NCI-H2107 (cell line): ENCODE measurements at places on chromosomes 11 and 22.
A peak's percentile ranks its signal among the peaks of the same experiment; 100 is the strongest.

GRCh38 chr11:29027436-29027835 is 919.2 kb downstream of the METTL15 start:
- no peak for DNase-seq

DNA sequence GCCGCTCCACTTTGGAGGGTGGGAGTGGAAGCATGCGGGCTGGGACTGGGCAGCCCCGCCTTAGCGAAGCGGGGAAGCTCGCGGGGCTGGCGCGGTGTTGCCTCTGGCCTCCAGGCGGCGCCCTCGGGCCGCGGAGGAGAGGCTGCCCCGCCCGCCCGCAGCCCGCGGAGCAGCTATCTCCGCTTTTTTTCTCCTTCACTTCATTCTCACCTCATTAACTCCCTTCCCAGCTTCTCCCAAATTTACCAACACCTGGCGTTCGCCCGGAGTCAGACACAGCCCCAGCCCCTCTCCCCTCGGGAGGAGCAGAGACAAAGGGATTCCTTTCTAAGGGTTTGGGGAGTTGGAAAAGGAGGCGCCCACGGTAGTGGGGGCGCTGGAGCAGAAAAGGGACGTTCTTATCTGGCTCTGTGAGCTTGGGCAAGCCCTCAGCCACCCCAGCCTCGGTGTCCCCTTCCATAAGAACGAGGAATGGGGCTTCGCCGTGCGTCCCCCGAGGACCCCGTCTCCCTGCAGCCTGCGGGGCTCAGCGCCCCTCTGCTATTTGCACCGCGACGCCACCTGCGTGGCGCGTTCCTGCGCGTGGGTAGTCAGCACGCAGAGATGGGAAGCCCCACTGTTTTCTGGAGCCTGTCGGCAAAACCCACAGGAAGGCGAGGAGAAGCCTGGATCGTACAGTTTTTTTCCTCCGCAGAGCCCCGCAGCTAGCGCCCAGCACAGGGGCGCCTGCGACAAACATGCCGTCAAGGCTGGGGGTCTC is 1.5 kb upstream of the WNT11 start:
- DNase-seq: peak; percentile 61

DNA sequence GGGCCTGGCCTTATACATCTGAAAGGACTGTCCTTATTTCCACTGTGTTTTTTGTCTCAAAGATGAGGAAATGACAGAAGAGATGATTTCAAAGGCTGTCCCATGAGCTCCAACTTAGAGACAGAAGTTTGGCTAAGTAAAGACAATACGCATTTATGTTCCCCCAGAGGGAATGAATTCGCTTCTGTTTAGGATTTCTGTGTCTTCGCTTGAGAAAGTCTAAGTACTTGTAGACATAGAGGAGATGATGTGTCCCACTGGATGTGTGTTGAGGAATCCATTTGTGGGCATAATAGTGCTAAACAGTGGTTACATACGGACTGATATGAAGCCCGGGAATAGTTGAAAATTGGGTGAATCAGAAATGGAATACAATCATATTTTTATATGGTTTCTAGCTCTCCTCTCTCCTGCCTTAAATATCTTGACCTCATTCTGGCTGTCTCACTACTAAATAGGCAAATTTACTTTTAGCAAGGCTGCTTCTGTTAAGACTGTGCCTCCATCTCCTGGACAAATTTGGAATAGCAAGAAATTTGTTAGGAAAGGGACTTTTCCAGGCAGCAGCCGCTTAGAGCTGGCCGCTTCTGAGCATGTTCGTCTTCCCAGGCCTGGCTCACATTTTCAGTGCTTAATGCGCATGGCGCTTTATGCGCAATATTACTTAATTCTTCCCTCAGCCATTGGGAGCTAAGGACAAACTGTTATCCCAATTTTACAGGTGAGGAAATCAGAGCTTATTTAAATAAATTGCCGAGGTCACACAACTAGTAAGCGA is 1.9 kb upstream of the PEX26 start:
- DNase-seq: peak; percentile 54

- DNase-seq: no peak
These were observed 8.3 kb downstream of the TBC1D22A start for GRCh38 chr22:46770726-46771125.

DNA sequence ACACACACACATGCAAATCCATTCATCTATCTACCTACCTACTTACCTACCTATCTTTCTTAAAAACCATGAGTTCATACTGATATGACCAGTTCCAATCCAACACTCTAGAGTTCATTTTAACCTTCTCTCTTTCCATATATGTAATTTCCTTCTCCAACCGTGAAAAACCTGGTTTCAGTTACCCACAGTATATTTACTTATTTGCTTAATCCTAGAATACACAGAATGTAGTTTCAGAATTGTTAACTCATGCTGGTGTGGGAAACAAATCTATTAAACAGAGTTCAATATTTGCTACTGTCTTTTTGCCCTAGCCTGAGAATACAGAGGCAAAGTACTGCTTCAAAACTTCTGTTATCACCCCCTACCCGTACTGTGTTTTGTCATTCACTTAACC is 101.3 kb downstream of the RRM1 start:
- no peak for DNase-seq

DNA sequence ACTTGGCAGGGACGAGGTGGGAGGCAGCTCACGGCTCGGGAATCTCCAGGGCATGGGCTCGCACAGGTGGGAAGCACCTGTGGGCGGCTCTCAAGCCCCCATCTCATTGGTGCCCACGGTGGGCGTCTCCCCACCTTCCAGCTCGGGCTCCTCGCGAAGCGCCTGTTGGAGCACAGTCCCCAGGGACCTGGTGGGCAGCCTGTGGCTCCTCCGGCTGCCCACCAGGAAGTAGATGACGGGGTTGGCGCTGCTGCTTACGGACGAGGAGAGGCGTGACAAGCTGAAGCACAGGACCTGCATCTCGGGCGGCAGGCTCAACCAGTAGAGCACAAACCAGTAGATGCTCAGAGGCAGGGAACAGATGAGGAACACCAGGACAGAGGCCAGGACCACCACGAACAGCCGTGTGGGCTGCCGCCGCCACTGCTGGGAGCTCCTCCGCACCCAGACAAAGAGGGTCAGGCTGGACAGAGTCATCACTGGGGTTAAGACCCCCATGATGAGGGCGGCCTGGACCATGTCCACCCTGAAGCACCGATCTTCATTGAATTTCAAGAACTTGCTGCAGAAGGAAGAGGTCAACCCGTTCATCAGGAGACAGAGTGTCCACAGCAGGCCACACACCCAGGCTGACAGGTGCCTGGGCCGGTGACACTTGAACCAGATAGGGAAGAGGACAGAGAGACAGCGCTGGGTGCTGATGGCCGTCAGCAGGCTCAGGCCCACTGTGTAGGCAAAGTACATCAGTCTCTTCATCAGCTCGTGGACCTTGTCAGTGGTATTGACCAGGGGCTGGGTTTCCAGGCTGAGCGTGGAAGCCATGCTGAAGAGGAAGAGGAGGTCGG is 633 bp downstream of the MRGPRD start:
- no peak for DNase-seq

DNA sequence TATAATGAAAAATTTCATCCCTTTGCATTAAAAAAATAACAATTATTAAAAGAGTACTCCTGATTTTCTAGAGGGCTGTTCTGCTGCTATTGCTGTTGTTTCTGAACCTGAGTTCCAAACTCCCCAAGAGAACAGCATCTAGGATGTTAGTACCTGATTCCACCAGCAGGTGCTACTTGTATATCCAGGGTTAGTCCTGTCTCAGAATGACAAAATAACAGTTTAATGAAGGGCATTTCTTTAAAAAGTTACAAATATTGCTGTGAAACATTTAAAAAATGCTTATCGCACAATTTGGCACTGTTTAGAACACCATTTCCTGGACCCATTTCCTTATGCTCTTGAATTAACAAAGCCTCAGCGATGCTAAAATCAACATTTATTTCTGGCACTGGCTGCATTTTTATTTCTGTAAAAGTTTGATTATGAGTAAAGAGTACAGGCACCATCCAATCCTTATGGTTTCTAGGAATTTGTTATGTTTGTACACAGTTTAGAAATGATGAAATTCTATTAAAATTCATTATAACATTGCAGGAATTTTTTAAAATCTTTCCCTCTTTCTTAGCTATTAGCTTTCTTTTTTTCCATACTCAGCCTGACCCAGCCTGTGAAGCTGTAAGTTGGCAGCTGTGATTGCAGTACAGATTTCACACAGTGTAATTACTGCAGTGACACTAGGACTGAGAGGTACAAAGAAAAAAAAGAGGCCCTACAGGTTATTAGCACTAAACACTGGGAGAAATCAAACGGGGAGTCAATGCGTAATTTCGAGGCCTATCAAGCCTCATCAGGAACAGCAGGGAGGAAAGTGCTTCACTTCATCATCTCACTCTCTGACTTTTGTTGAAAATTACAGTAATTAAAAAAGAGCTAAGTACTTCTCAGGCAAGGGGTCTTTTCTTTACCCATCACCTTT is 208.8 kb downstream of the DCDC1 start:
- DNase-seq: no peak

DNA sequence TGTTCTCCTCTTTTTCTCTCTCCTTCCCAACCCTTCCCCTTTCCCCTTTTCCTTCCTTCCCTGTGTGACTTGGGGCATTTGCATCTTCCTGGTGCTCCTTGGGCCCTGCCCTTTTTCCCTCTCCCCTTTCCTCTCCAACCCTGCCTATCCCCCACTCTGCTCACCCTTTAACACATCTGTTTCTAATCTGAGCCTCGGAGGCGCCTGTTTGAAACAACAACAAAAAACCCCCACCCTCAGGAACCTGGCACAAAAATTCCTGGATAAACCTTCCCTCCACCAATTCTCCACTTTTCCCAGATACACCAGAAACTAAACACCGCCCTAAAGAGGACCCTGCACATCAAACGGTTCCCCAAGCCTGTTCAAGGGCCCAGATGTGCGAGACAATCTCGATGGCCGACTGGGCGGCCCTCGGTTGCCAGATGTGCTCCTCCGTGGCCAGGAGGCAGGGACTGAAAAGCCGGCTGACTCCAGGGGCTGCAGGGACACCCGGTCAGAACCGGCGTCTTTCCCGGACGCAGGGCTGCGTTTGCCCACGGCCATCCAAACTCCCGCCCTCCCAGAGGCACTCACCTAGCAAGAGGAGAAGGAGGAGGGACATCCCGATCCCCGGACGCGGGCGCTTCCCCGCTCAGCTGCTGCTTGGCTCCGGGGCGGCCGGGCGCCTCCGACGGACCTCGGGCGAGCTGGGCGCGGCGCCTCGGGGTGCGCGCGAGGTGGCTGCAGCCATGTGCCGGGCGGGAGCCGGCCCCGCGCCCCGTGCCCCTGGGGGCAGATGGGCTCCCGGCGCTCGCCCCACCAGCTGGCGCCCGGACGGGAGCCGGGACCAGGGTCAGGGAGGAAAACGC is 486 bp downstream of the CLMP start:
- no peak for DNase-seq

DNA sequence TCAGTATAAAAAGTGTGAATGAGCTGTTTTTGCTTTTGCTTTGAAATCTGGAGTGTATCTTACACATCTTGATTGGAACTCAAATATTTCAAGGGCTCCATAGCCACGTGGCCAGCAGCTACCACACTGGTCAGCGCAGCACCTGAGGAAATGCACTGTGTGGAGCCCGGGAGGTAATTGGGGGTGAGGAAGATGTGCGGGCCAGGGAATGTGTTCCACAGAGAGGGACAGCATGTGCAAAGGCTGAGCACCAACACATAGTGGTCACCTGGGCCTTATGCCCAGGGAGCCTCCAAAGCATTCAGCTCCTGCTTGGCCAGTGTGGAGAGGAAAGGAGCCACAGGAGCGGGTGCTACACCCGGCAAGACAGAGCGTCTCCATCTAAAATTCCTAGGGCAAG is 20.8 kb downstream of the RELT start:
- no peak for DNase-seq

DNA sequence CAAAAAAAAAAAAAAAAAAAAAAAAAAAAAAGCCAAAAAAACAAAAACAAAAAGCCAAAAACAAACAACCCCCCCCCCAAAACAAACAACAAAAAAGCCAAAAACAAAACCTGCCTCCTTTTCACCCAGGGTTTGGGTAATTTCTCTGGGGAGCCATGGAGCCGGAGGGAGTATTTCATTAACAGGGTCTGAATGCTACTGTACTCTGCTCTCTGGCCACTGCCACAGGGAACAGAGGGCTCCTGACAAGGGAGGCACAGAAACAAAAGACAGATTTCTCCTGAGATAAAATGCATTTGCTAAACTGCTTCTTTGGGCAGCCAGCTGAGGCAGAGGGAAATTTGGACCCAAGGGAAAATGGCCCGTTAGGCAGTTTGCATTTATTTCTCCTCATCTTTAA is 266.0 kb upstream of the SYN3 start:
- DNase-seq: no peak

GRCh38 chr11:57368106-57368844 is 12.7 kb downstream of the PRG3 start:
- no peak for DNase-seq

DNA sequence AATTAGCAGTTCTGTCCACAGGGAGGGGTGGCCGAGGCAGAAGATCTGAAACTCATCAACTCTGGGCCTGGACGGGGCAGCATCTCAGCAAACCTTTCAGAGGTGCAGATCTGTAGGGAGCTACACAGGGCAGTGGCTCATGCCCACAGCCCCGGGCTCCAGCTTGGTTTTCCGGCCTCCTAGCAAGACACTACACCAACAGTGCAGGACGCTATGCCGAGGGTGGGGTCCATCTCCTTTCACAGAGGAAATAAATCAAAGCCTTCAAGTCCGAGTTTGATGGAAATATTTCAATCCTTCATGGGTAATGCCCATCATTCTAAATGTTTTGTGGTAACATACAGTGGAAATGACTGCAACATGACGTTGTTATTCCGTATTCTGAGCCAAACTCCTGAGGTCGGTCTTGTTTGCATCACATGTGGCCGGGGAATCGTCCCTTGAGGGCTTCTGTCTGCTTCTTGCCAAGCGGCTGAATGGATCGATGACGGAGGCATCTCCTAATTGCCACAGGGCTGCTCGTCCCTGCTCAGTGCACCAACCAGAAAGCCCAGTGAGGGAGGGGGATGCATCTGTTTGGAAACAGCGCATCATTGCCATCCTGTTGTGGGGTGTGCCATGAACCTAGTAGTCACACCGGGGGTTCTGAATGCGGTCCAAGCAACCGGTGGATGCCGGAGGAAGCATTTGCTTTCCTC is 30.0 kb downstream of the LINC01488 start:
- no peak for DNase-seq

GRCh38 chr11:73405146-73405510 is 28.9 kb downstream of the RELT start:
- no peak for DNase-seq

- no peak for DNase-seq
These were observed 76.1 kb upstream of the RAB1B start for GRCh38 chr11:66192181-66192863.

- no peak for DNase-seq
These were observed 1775.4 kb downstream of the LRRC4C start for GRCh38 chr11:39683951-39684554.
